IPS-NIHi11 (cell line): ENCODE measurements at places on chromosomes 2 and 18.

GRCh38 chr18:63107931-63108330 lies 211.6 kb downstream of the BCL2 start:
- DNase-seq, result no peak

GRCh38 chr2:70916291-70916690 lies 19.4 kb upstream of the ATP6V1B1 start:
- DNase-seq, result no peak

DNA sequence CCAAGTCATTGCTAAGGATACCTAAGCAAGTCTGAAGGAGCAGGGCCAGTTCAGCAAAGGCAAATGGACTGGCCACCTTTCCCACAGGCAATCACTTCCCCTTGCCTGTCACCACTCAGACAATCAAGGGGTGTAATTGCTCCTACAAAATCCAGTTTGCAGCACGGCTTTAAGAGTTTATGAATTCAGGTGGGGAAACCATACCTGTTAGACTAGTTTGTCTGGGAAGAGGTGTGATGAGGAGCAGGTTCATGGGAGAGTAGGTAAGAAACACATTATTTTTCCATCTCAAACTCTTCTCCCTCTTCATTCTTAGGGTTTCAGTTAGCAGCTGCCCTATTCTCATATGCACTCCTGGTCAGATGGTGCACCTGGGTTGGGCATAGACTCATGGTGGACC lies 102.5 kb downstream of the EVA1A start:
- DNase-seq, result no peak

DNA sequence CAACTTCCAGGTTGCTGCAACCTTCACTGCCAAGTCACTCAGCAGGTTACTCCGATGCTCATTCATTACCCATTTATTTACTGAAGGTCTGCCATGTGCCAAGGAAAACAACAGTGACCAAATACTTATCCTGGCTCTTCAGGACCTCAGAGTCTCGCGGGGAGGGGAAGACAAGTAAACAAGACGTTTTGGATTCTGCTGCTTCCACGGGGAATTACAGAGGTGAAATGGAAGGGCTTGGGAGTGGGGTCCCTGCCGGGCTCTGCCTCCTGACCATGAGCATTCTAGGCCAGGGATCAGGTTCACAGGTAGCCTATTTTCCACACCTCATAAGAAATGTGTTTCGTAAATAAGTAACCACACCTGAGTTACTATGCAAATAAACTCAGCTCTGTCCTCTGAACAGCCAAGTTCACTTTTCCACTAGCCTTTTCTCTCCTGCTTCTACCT lies 68.1 kb downstream of the CLHC1 start:
- DNase-seq, result no peak

DNA sequence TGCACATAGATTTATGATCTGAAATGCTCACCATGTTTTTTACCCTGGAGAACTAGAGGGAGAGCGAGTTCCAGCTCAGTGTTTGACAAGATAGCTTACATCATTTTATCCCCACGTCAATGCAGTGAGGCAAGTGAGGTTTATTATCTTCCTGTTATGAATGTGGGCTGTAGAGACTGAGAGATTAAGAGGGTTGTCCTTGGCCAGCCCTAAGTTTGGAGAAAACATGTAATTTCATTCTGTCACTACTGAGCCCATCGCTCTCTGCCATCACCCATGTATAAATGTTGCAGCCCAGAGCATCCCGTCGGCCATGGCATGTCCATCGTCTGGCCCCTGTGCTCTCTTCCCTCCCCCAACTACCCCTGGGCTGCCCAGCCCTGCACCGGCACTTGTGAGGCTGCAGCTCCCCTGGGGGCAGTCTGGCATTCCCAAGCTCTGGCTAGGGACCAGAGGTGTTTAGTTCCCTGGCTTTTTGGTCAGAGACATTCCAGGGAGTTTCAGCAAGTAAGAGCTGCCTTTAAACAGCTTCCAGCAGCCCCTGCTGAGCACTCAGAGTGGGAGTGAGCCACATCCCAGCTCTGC lies 136.7 kb downstream of the ANTXR1 start:
- DNase-seq, result peak; percentile 77

- no peak for DNase-seq
Observed at GRCh38 chr18:78624646-78625279, 354.9 kb upstream of the SALL3 start.

GRCh38 chr2:49943944-49944778 lies 789.8 kb upstream of the FSHR start:
- no peak for DNase-seq

GRCh38 chr2:150228936-150229335 lies 258.5 kb downstream of the RND3 start:
- DNase-seq, result no peak

- DNase-seq, result no peak
Observed at GRCh38 chr2:149656996-149657395, 69.4 kb upstream of the MMADHC start.

DNA sequence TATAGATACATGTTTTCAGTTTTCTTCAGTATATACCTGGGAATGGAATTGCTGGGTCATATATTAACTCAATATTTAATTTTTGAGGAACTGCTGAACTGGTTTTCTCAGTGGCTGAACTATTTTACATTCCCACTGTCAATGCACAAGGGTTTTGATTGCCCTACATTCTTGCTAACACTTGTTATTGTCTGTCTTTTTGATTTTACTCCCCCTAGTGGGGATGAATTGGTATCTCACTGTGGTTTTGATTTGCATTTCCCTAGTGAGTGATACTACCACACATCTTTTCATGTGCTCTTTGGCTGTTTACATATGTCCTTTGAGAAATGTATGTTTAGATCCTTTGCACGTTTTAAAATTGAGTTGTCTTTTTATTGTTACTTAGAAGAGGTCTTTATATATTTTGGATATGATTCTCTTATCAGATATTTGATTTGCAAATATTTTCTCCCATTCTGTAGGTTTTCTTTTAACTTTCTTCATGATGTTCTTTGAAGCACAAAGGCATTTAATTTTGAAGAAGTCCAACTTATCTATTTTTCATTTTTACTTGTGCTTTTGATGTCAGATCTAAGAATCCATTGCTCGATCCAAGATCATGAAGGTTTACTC lies 36.2 kb downstream of the ASB1 start:
- peak; percentile 64 for DNase-seq

DNA sequence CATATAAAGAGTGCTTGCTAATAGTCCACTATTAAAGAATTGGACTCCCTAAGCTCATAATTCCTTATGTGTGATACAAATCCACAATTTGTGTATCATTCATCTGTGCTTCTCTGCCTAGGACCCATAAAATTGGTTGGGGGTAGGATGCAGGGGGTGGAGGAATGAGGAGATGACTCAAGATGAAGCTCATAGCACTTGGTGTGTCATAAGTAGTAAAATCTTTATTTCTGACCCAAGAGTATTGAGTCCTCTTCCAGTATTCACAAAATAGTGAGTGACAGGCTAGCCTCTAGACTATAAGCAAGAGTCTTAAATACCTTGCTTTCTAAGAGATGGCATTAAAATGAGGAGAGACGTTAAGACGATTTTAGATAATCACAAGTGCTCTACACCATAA lies 390.9 kb upstream of the CDH19 start:
- no peak for DNase-seq

DNA sequence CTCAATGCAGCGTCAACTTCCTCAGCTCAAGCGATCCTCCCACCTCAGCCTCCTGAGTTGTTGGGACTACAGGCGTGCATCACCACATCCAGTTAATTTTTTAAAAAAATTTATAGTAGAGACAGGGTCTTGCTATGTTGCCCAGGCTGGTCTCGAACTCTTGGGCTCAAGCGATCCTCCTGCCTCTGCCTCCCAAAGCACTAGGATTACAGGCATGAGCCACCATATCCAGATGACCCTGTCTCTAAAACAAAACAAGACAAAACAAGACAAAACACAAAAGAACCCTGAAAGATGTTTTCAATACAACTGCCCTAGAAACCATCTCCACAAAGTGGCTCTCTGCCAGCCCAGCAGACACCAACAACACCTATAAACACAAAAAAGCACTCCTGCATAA lies 31.4 kb downstream of the ANKRD29 start:
- DNase-seq, result no peak

DNA sequence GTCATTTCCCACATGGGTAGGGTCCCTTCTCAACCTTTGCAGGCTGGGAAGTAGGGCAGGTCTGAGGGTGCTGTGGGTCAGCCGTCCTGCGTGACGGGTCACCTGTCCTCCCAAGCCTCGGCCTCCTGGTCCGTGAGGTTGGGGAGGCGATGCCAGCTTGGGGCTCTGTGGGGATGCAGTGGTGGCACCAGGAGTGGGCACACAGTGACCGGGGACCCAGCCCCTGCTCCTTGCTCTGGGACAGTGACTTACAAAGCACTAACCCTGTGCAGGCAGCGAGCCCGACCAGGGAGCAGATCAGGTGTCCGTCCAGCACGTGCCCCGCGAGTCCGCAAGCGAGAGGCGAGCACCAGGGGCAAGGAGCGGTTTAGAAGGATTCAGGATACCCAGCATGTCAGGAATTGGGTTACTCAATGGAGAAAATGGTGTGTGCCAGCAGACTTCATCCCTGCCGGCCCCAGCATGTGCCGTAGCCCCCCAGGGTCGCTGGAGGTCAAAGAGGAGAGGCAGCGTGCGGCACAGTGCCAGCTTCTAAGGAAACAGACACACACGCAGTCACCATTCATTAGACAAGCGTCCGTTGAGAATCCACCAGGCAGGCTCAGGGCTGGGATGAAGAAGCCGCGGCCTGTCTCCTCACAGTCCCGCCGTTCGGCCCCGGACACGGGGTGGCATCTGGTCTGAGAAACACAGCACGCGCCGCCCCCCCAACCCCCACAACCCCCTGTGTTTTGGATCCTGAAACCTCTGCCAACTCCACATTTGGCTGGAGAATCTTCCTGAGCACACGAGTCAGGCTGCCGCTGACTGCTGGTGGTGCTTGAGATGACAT lies 11.7 kb downstream of the COLEC11 start:
- DNase-seq, result no peak

DNA sequence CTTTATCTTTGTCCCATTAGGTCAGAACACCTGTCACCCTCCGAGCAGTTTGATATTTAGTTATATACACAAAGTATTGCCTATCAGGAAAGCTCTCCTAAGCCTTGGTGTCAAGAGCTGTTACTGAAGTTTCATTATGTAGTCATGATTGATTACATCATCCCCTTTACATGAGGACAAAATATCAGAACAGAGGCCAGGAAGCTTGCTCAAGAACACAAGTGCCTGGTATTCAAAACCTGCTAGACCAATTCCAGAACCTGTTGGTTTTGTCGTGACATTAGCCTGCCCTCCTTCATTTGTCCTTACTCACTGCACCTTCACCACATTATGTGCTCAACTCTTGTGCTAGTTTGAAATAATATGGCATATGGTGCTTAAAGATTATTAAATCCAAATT lies 377.1 kb downstream of the CDH19 start:
- DNase-seq, result no peak

GRCh38 chr18:8750954-8751415 lies 45.6 kb downstream of the MTCL1 start:
- DNase-seq, result no peak

DNA sequence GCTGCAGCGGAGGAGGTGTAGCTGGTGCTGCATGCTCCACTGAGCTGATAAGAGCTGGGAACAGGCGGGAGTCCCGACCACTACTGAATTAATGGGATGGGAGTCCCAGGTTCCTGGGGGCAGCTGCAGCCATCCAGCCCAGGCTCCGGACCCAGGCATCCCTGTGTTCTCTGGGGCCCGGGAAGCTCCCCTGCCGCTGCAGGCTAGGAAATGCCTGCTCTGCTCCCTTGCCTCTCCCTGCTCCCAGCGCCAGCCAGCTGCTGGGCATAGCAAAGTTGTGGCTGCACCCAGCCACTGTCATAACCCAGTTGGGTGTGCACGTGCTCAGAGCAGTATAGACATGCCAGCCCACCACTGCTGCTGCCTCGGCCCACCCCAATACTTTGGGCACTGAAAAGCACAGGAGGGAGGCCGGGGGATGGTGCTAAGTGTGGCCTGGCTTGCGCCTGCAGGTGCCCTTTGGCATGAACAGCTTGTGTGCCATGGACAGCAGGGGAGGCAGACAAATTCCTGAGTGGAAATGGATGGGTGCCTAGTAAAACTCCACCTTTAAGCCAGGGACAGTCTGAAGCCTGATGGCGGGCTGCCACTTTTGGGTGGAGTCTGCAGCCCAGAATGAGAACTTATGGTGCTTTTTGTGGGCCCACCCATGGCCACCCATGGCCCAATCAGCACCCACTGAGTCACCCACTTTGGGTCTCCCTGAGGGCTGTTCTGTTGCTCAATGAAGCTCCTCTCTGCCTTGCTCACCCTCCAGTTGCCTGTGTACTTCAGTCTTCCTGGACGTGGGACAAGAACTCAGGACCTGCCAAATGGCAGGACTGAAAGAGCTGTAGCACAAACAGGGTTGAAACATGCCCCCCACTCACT lies 219.3 kb upstream of the TMEFF2 start:
- DNase-seq, result no peak
